ENCODE measurements at places on chromosomes 2 and 18.

DNA sequence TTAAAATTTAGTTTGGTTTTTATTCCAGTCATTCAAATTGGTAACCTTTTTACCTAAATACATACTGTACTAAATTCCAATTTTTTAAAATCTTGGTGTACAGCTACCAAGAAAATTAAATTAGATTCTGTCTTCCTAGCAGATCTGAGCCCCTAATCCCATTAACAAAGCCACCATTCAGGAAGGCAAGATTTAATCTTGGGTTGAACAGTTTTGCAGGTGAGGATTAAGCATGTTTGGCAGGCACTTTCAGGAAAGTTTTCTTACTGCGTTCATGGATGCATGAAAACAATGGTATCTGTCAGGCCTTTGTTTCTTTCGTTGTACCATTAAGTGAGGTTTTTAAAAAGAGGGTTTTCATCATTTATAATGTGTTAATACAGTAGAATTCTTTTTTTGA, 32.8 kb downstream of the ITPRID2 start:
- DNase-seq: no peak

GRCh38 chr2:19461504-19462255, 103.3 kb upstream of the OSR1 start:
- no peak for DNase-seq

GRCh38 chr2:239264838-239265651, 135.8 kb downstream of the HDAC4 start:
- DNase-seq: peak; percentile 46

- DNase-seq: no peak
Measured at GRCh38 chr2:104849618-104850141, 4.2 kb upstream of the POU3F3 start.

- no peak for DNase-seq
Measured at GRCh38 chr2:10171006-10171800, 48.7 kb downstream of the RRM2 start.
